ENCODE measurements at places on chromosomes 12 and 14.

- no peak for DNase-seq
Observed at GRCh38 chr12:100820314-100820713, 25.7 kb downstream of the ANO4 start.

GRCh38 chr12:46401662-46402061 is 29.1 kb upstream of the SLC38A2 start:
- no peak for DNase-seq

DNA sequence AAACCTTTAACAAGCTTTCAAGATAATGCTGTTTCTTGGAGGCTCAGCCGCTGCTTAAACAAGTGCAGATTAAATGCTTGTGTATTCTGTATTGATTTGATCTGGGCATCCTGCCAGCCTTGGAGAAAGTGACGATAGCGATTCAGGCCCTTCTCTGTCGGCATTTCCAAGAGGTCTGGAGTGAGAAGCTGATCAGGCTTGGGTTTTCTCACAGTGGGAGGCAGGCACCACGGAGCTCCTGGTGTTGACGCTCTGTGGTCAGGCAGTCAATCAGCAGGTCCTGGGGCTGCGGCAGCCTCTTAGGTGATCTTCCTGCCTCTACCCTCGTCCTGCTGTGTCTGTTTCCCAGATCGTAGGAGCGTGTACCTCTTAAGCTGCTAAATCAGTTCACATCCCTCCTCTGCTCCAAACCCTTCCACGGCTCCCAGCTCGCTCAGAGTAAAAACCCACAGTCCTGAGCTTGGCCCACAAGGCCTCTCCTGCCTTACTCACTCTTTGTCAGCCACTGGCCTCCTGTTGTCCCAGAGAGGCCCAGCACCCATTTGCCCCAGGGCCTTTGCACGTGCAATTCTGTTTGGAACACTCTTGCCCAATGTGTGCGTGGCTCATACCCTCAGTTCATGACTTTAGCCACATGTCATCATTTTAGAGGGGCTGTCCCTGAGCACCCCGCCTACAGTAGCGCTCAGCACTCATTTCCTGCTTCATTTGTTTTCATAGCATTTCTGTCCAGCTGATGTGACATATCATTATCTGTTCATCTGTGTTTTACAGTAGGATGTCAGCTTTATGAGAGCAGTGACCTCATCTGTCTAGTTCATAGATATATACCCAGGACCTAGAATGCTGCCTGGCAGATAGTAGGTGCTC is 155.4 kb downstream of the AACS start:
- DNase-seq = no peak

GRCh38 chr14:24307575-24308341 is at the start of gene CIDEB:
Gene CIDEB (minus strand): TSS chr14:24307977. CDS start chr14:24307858, 119 bp downstream.
- DNase-seq = no peak

DNA sequence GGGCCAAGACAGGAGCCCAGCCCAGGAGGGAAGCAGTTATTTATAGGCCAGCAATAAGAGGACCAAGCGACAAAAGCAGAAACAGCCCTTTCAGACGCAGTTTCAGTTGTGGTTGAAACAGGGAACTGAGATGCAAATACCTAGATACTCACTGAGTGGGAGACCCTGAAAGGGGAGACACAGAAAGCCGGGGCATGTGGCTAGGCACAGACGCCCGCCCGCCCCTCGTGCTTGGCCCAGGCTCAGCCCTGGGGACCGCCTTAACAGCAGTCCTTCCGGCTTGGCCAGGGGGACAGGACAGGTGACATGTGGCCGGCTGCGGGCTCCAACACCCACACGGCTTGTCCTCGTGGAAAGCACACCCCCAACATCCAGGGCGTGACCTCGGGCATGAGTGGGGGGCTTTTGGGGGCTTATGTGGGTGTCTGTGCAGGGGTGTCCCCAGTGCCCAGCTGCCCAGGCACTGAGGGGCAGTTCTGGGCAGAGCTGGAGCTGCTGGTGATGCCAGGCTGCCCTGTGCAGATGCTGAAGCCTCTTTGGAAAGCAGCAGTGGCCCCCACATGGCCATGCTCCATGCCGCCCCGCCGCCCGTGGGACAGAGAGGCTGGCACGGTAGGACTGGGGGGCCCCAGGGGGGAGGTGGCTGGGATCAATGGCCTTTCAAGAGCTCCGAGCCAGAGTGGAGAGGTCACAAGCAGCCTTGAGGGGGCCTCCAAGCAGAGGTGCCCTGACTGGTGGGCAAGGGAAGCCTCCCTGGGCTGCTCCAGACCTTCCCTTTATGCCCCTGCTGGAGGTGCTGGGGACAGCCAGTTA is 2.1 kb downstream of the PLD4 start:
- DNase-seq = no peak

- DNase-seq = no peak
Observed at GRCh38 chr12:6899837-6900519, 4.6 kb upstream of the LRRC23 start.

GRCh38 chr12:101830367-101831325 is at the start of gene GNPTAB:
Gene GNPTAB (minus strand): TSS chr12:101830959. CDS start chr12:101830675, 284 bp downstream.
- peak; percentile 72 for DNase-seq

DNA sequence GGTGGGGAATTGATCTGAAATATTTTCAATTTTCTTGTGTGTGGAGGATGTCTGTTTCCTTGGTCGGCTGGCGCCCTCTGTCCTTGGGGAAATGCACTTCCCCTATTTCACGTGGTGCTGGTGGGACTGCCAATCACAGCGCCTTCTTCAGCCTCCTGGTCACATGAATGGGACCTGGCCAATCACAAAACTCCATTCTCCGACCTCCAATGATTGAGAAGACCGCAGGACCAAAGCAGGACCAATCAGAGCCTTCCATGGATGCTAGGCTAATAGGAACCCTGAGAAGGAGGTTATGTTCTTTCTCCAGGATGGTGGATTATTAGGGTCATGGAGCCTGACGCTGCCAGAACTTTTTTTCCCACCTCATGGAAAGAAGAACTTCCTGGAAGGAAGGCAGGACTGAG is 188.7 kb downstream of the TTC8 start:
- no peak for DNase-seq

GRCh38 chr14:32003585-32003984 is 73.5 kb upstream of the ARHGAP5 start:
- DNase-seq = no peak

DNA sequence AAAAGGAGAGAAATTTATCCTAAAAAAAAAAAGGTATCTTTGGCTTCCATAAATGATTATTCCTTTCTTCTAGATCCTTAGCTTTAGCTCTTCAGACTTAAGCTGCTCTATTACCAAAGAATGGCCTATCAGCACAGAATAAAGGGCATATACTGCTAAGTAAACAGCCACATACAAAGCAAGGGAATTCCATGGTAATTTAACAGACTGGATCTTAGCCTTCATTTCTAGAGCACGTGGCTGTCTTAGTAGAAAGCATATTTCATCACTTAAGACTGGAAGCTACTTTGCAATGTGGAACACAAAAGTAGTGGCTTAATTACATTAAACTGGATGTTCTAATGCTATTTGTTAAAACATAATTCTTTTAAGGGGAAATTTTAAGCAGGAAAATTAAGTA is 23.1 kb downstream of the TMED10 start:
- no peak for DNase-seq

- no peak for DNase-seq
Observed at GRCh38 chr12:52691076-52691840, 11.1 kb upstream of the KRT1 start.

- DNase-seq = no peak
Observed at GRCh38 chr14:96349286-96350075, 13.7 kb downstream of the ATG2B start.

GRCh38 chr12:52347551-52348510 is 19.4 kb downstream of the KRT85 start:
- no peak for DNase-seq

- DNase-seq = no peak
Observed at GRCh38 chr12:47184813-47185212, 105.1 kb upstream of the AMIGO2 start.

- no peak for DNase-seq
Observed at GRCh38 chr14:53304726-53305381, 151.7 kb upstream of the DDHD1 start.

DNA sequence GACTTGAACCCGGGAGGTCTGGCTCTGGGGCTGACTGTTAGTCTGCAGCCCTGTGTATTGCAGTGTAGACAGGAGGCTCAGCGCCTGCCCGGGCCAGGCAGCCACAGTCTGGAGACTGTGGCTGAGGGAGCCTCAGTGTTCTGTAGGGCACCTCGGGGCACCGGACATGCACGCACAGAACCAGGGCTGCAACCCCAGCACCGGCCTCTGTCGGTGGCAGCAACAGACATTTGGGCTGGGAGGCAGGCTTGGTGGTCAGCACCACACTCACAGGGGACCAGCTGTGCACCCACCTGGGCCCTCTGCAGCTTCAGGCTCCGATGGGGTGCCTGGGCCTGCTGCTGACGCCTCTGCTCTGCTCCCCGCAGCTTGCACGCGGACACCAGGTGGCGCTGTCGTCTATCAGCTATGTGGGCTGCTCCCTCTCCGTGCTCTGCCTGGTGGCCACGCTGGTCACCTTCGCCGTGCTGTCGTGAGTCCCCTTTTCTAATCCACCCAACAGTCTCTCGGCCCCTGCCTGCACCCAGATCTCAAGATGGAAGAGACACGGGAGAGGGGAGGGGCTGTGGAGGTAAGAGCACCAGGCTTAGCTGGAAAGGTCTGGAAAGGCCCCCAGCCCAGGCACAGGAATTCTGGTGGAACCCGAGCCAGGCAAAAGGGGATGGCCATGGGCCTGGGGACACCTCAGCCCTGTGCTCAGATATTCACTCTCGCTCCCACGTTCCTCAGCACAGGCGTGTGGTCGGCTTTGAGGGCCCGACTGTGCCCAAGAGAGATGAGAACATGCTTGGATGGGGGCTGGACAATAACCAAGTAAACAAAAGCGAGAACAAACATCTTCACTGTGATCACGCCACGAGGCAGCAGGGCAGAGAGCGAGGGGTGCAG is 151.0 kb downstream of the ADGRD1 start:
- DNase-seq = peak; percentile 20

DNA sequence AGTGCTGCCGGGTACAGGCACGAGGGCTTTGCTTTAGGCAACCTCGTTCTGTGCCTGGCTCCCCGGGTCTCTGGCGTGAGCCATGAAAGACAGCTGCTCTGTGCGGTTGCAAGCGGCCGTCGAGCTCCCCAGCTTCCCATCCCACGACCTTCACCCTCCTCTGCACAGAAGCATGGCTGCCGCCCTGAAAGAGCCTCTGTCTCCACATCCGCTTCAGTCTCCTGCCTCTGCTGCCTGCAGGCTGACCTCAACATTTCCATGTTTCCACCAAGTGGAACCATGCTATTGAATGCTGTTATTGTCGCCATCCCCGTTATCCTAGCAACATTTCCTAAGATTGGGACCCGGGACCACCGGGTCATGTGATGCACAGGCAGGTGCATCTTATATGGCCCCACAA is 57.1 kb downstream of the KDM2B start:
- no peak for DNase-seq

GRCh38 chr12:88855301-88855700 is 275.0 kb upstream of the KITLG start:
- no peak for DNase-seq

DNA sequence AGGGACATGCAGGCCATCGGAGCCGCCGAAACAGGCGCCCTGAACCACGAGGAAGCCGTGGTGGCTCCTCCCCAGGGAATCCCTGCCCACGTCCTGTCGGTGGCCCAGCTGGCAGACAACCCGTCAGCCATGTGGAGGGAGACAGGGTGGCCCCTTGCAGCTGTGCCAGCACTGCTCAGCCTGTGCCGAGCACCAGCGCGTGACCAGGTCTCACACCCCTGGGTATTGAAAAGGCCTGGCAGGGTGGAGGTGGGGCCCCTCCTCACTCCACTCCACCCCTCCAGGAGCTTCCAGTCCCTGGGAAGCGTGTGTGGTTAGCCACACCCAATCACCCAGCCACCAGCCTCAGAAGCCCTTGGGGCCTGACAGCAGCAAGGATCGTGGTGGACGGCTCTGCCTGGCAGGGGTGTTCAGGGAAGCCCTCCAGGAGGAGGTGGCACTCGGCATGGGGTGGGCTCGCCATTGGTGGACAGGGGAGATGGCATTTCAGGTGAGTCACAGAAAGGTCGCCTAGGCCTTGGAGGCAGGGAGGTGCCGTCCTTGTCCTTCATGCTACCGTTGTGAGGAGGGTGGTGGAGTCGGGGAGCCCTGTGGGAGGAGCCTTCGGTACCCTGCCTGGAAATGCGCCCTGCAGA is 12.3 kb upstream of the DLK1 start:
- DNase-seq = no peak

DNA sequence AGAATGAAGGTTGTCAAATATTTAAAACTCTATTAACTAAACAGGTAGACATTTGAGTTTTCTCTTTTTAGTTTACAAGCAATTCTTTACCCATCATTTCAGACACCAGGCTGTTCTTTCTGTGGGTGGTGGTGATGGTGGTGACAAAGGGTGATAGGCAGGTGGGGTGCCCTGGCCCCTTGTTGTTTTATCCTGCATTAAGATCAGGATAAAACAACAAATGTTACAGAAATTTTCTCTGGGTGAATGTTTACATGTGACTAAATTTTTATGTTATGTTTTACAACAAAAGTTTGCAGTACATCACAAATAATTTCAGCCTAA is 85.9 kb upstream of the MDM1 start:
- DNase-seq = no peak

GRCh38 chr14:60652674-60653651 is 3.7 kb upstream of the SIX1 start:
- DNase-seq = no peak

- DNase-seq = peak; percentile 67
Observed at GRCh38 chr12:58915634-58916033, 4.7 kb downstream of the LRIG3 start.

- no peak for DNase-seq
Observed at GRCh38 chr14:55731881-55732498, 152.0 kb downstream of the KTN1 start.

DNA sequence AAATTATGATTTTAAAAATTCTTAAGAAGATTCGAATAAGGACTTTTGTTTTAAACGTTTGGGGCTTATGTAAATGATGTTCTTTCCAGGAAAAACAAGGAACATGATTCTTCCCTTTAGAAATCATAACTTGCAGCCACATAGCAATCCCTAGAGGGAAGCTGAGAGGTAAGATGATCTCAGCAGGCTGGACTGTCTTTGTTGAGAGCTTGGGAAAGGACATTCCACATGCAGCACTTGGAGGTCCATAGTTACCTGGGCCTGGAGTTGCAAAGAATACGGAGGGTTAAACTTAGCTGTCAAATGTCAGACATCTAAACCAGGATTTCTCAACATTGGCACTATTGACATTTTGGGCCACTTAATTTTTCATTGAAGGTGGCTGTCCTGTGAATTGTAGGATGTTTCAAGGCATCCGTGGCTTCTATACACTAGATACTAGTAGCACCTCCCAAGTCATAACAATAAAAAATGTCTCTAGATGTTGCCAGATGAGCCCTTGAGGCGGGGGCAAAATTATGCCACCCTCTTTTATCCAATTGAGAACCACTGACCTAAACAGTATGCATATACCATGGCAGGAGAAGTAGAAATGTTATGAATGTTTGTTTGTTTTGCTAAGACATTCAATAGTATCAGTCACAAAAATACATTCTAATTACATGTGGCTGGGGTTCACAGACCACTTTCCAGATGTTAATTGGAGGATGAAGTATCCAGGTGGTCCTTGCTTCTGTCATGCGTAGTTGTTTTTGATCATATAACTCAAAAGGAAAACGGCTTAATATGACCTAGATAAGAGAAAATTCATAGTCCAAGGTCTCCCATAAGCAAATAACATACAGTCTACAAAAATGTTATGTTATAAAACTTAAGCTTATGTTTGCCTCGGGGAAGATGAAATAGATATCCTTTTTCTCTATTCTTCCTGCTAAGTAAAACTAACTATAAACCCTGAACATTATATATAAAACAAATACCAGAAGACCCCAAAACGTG is 30.5 kb downstream of the TTC6 start:
- no peak for DNase-seq

- DNase-seq = no peak
Observed at GRCh38 chr12:5171701-5172100, 128.0 kb downstream of the KCNA5 start.

GRCh38 chr14:99808515-99808914 is 15.3 kb downstream of the EML1 start:
- no peak for DNase-seq
